ENCODE measurements at places on chromosomes 7 and 10.

DNA sequence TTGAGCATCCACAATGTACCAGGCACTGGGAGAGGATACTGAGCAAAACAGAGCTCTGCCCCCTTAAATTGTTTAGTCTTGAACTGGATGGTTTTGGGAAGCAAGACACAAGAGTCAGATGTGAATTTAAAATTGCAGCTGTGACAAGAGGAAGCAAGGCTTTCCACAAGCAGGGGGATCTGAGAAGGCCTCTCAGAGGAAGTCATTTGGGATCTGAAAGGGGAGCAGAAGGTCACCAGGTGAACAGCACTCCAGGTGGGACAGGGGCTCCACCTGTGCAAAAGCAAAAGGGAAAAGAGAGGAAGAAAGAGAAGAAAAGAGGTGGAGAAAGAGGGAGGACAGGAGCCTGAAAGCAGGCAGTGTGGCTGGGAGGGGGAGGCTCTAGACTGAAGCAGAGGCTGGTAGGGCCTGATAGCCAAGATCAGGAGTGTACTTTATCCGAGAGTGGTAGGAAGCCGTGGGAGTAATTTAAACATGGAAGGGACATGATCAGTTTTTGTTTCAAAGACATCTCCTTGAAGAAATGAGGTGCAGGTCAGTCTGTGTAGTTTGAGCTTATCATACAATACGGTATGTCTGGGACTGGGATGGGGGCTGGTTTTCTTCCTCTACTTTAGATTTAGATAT lies 76.1 kb upstream of the DUSP5 start:
- DNase-seq, result no peak

- DNase-seq, result no peak
Measured at GRCh38 chr10:61869774-61870525, 31.5 kb upstream of the ARID5B start.

DNA sequence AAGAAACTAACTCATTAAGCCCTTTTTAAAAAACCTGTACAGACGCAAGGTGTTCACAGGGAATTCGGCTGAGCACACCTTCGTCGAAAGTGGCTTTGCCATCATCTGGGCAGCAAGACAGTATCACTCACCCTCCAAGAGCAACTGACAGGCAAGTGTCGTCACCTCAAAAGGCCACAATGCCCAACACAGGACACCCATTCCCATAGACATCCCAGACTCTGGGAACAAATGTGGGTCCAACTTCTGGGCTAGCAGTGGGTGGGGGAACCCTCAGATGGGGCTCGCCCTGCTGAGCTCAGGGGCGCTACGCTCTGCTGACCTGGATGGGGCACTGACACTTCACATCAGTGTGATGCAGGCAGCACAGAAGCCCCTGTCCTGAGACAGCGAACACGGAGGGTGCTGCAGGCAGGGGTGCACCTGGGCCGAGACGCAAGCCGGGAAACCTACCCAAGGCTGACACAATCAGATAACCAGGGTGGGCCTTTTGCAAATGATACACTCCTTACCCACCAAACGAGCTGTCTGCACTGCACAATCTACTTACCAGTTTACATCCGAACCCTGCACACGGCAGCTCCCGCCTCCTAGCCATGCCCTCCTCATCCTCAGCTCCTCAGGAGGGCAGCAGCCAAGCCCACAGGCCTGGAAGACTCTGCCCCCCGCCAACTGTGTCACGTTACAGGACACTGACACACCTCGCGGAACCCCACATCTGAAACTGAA lies 1.7 kb downstream of the DIP2C start:
- no peak for DNase-seq

DNA sequence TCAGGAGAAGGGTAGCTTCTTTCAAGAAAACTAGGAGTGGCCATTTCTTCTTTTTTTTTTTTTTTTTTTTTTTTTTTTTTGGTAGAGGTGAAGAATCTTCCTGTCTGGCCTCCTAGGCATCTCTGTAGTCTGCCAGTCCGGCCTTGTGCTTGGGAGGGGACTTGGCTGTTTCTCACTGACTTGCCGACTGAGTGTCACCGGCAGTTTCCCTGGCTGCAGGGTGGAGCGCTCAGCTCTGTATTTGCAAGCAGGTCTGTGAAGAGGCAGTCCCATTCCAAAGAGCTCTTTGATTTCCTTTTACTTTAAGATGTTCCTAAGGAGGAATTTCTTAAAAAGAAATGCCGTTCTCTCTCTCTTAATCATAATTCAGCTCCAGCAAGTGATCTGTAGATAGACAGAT lies 212.6 kb downstream of the ADRA2A start:
- no peak for DNase-seq

- DNase-seq, result peak; percentile 29
Measured at GRCh38 chr10:74156919-74157289, 5.9 kb downstream of the ADK start.

DNA sequence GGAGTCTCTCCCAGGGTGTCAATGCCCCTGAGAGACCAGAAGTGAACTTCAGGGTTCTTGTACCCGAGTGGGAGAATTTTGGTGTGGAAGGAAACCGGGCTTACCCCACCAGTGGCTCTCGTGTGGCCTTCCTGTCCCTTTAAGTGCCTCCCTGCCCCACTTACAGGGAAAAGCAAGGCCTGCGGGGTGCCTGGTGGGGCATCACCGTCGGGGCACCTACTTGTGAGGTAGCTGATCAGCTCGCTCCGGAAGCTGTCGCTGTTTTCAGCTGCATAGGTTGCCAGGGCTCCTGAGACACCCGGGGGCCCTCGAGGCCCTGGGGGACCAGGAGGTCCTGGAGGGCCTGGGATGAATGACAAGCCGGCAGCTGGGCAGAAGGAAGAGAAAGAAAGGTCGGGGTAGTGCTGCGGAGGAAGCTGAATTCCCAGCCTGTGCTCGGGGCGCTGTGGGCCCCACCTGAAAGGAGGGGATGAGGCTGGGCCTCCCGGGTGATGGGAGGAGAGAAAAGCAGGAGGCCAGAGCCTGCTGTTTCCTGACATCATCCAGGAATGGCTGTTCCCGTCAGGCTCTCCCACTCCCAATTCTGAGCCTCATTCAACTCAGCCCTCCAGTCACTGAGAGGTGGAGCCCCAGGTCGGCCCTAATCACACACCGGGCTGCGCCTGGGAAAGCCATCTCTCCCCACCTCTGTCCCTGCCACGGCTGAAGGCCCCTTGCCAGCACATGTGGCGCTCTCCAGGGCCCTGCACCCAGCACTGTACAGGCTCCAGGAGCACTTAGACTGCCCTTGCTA lies 51.1 kb downstream of the COL17A1 start:
- DNase-seq, result no peak

GRCh38 chr10:96716390-96716789 lies 3.9 kb downstream of the PIK3AP1 start:
- DNase-seq, result no peak
